ENCODE measurements at places on chromosomes 11 and 22.

DNA sequence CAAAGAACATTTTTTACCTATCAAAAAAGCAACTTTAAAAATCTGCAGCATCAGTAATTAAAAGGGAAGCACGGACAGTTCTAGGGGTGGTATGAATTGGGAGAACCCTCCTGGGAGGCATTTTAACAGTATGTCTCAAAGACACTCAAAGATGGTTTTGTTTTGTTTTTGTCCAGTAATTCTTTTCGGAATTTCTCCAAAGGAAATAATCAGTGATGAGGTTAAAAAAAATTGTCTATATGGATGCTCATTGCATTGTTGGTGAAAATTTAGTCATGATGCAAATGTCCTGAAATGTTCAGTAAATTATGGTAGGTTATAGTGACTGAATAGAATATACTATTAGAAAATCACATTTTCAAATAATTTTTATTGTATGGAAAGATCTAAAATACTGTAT lies 115.1 kb downstream of the ATXN10 start:
- no peak for DNase-seq

GRCh38 chr11:44094260-44094868 lies 1.1 kb upstream of the EXT2 start:
- DNase-seq, result peak; percentile 69

- no peak for DNase-seq
Observed at GRCh38 chr11:6474413-6474792, 662 bp upstream of the TRIM3 start.

- DNase-seq, result no peak
Observed at GRCh38 chr11:127632546-127632945, 632.0 kb upstream of the KIRREL3 start.

DNA sequence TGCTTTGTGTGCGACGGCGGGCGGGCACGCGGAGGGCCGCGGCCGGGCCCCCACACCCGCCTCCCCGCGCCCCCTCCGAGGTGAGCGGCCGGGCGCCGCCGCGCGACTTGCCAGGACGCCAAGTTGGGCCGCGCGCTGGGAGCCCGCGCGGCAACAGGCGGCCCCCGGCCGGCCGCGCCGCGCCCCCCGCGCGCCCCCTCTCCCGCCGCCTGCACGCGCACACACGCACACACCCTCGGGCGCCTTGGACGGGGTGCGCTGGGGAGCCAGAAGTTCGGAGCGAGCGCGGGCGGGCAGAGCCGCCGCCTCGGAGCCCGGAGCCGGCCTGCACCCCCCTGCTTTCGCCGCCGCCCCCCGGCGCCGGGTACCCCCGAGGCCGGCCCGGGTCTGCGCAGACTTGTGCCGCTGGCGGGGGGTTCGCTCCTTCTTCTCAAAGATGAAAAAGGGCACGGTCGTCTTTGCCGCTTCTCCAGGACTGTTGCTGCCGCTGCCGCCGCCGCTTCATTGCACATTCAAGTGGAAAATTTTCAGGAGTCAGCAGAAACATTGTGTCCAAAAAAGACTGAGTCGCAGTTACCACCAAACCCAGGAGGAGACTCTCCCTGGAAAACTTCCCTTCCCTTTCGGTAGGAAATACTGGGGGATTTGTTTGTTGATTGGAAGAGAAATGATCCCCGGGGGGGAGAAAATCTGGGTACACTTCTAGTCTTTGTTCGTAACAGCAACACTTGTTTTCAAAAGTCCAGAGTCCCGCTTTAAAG lies 895 bp downstream of the TEAD1 start:
- peak; percentile 37 for DNase-seq

GRCh38 chr11:19711911-19712280 lies 741 bp upstream of the NAV2 start:
- no peak for DNase-seq

DNA sequence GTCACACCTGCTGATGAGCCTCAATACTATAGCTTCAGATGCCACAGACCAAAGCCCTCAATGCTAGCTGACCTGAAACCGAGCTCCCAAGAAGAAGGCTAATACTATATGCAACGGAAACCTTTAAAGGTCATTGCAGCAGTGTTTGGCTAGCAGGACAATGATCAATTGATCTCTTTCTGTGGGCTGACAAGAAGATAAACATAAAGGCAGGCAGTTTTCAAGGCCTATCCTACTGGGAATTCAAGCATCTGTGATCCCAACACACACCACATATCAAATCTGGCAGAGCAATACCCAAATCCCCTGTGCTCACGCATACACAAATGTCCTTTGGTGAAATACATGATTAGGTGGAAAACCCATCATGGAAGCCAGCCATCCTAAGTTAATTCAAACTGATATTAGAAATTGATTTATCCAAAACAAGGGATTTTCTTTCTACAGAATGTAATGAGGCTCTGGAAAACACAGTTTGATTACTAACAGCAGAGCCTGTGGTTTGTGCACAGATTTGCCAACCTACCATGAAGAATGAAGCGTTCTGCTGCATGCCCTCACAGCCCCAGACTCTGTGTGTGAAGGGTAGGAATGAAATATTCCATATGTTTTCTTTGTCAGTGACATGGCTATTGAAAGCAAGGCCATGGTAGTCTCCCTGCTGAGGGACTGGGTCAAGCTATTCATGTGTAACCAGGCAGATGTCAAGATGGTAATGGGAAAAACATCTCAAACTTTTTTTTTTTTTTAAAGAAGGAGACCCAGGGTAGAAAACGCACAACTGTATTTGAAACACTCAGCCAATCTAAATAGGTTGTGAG lies 12.2 kb downstream of the LGR4 start:
- DNase-seq, result no peak

GRCh38 chr11:113796663-113797259 lies 17.2 kb downstream of the CLDN25 start:
- no peak for DNase-seq

DNA sequence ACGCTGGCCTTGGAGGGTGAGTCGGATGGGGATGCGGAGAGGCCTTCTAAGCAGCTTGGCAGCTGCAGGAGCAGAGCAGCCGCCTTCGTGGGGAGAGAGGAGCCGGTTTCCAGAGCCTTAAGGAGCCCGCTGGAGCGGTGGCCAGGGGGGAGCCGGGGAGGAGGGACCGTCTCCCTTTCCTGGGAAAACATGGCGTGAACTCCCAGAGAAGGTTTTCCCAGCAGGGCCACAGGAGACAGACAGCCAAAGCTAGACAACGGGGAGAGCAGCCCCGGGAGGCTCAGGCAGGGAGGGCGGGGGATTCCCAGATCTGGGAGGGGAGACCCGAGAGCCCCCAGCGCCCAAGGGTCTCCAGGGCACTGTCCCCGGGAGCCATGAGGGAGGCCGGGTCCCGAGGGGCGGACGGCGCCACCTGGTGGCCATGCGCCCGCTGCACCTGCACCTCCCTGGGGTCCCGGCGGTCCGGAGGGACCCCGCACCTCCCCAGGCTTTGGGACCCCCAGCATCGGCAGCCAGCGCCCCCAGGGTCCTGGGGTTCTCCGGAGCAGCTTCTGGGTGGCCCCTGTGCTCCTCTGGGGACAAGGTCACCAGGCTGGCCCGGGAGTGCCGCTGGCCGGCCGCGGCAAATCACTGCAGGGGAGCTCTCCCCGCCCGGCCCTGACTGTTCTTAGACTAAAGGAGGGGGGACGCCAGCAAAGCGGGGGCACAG lies 2.4 kb upstream of the SYT8 start:
- DNase-seq, result no peak

DNA sequence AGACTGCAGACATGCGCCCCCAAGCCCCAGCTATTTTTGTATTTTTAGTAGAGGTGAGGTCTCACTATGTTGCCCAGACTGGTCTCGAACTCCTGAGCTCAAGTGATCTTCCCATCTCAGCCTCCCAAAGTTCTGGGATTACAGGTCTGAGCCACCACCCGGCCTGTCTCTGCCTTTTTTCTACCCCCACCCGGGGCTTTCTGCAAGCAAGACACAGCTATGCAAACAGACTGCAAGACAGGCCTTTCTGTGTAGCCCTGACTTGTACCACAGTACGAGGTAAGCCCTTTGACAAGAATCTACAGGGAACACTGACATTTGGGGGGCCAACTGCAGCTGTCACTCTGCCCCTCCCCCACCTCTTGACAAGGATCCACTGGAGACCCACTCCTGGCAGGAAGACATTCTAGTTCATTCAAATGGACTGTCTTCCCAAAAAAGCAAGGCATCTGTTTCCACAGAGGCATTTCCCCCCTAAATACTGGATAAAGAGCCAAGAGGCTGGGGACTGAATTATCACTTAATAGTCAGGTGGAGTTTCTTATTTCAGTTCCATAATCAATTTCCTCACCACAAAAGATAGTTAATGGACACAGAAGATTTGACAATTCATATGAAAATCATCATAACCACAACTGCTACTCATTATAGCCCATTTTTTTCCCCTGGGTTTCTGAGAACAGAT lies 118.2 kb downstream of the ABTB2 start:
- DNase-seq, result no peak

GRCh38 chr22:11605468-11605981 lies 3922.5 kb upstream of the OR11H1 start:
- no peak for DNase-seq

GRCh38 chr11:43837879-43838278 lies 42.8 kb upstream of the ALKBH3 start:
- DNase-seq, result no peak

DNA sequence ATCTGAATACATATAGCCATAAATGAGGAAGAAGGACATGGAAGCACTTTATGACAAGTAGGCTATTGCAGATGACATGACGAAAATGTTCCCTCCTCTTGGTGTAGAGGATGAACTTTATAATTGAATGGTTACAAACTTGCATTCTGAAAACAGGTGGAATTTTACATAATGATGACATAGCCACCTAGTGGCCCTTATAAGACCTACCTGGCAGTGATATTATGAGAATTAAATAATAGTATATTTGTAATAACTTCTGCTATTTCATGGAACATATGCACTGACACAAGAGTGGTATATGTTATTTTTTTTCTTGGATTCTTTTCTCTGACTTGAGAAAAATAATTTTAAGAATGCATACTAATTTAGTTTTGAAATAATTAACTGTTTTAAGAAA lies 22.9 kb downstream of the TRIM22 start:
- DNase-seq, result no peak

GRCh38 chr22:42868751-42869251 lies 11.7 kb upstream of the ARFGAP3 start:
- DNase-seq, result no peak

DNA sequence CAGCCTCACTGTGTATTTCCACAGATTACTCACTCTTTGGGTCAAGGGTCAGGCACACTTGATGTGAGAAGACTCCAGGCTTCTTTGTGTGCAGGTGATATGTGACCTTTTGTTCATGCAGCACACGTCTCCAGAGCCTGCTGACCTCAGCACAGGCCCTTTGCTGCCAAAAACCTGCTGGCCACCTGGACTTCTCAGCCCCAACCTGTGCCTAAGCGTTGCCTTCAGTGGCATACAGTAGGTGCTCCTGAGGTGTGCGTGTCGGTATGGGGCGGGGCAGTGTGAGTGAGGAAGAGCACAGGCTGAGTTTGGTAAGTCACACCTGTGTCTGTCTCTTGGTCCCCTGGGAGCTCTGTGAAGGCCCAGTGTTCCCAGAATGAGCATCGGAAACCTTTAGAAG lies 58.1 kb downstream of the WNT11 start:
- no peak for DNase-seq

GRCh38 chr11:34238533-34238932 lies 119.3 kb downstream of the ABTB2 start:
- no peak for DNase-seq

GRCh38 chr11:128603003-128603696 lies 15.8 kb upstream of the ETS1 start:
- no peak for DNase-seq

DNA sequence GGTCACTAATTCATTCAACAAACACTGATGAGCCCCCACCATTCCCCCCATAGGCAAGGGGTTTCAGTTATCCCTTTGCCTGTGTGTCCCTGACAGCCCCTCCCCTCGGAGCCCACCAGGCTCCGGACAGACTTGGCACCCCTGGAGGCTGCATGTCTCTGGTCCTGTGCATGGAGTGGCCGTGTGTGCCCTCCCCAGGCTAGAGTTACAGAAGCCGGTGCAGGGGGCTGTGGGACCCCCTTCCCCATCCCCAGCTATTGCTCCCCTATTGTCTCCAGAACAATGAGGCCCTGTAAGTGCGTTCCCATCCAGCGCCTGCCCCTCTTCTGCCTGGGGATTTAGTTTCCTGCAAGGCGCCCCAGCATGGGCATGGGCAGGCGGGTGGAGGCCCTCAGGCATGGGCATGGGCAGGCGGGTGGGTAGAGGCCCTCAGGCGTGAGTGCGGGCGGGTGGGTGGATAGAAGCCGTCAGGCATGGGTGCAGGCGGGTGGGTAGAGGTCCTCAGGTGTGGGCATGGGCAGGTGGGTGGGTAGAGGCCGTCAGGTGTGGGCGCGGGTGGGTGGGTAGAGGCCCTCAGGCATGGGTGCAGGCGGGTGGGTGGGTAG lies 1.5 kb downstream of the MUC2 start:
- DNase-seq, result no peak

GRCh38 chr11:107259811-107260221 lies 197.8 kb downstream of the CWF19L2 start:
- DNase-seq, result no peak

GRCh38 chr11:65958291-65958690 lies 3.2 kb upstream of the SART1 start:
- DNase-seq, result no peak

DNA sequence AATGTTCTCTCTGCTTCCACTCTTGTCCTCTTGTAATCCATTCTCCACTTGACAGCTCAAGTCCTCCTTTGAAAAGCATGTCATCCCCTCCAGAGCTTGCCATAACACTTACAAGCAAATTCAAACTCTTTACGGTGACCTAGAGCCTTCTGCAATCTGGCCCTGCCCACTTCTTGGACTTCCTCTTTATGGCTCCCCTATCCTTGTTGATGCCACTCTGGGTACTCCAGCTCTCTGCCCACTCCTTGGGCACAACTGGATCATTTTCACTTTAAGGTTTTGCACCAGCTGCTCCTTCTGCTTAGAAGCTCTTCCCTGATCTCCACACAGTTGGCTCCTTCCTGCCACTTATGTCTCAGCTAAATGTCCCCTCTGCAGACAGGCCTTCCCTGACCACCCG lies 217.9 kb downstream of the DSCAML1 start:
- peak; percentile 23 for DNase-seq

GRCh38 chr11:86303257-86303656 lies 1.2 kb downstream of the HIKESHI start:
- DNase-seq, result no peak

- DNase-seq, result no peak
Observed at GRCh38 chr11:5955586-5955985, 12.7 kb downstream of the OR56A5 start.

Data from NCI-H187 treated with DMSO at 0.1 percent for 48 hours (cell line).